T-cell (primary cell): ENCODE measurements at places on chromosomes 2 and 18. TPM values are rescaled to one million over a fixed set of nuclear protein-coding genes. Genes with fewer than 3 reads are reported as not detected.

The STK36 gene
- total RNA-seq, result 22.4 TPM

The CDH7 gene
- not detected for total RNA-seq

DNA sequence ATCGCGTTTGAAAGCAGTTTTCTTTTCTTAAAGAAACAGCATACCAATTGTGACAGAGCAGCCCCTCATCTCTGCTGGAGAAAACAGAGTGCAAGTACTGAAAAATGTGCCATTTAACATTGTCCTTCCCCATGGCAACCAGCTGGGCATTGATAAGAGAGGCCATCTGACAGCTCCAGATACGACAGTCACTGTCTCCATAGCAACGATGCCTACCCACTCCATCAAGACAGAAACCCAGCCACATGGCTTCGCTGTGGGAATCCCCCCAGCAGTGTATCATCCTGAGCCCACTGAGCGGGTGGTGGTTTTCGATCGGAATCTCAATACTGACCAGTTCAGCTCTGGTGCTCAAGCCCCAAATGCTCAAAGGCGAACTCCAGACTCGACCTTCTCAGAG lies 9.5 kb downstream of the GRHL1 start:
- no peak for DNase-seq

DNA sequence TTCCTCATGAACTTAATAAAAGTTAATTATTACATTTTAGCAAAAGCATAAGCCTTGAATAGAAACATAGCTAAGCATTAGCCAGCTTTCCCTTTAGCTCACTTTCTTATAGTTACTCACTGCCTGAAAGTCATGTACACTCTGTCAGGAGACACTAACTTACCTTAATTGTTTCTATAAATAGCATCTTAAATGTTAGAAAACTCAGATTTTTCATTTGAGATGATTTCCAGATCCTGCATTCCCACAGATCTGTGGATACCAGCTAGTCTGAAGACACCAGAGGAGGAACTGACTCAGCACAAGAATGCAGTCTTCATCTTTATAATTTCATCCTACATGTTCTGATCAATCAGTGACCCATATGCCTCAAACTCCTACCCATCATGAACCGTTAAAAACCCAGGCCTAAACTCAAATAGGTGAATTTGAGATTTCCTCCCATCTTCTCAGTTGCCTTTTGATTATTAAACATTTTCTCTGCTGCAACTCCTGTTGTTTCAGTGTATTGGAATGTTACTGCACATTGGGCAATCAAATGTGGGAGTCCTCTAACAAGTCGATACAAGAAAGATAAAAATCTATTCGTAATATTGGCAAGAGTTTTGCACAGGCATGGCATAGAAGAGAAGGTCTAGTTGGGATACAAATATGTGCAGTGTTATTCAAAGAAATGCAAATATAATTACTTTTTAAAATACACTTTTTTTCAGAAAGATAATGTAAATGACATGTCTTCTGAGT lies 857.4 kb upstream of the CDH2 start:
- no peak for DNase-seq

The FBXO48 gene
- total RNA-seq, result 1.8 TPM

DNA sequence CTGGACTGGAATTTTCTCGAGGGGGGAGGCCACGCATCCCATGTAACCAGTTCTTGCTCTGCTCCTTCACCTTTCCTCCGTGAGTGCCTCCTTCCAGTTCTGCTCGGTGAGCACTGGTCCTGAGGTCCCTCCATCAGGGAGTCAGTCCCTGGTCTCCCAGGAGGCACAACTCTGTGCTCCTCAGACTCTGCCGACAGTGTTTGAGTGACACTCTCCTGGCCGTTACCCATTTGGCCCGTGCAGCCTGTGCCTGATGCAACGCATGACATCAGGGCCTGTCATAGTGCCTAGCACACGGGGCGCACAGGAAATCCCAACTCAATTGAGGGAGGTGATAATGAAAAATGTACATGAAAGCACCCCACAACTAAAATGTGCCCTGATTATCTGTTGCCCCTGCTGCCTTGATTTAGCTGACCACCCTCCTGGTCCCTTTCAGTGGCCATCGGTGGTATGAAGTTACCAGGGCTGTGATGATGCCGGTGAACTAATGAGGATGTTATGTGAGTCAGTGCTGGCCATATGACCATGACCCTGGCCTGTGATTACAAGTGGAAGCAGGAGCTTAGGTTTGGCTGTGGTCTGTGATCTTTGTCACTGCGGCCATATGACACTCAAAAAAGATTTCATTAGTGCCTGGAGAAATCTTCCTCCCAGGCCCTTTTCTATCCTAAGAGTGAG lies 144.6 kb downstream of the TDRD15 start:
- no peak for DNase-seq
